Cardiac ventricle fibroblast (primary cell): ENCODE measurements at places on chromosomes 4 and X. TPM values are rescaled to one million over a fixed set of nuclear protein-coding genes. Genes with fewer than 3 reads are reported as not detected.

The TCEAL8 gene
- 97.5 and 101 TPM in 2 replicates for total RNA-seq

The ZXDA gene
- total RNA-seq = 6.2 and 6.8 TPM in 2 replicates

The SLC16A2 gene
- 17.5 and 17.6 TPM in 2 replicates for total RNA-seq

The CNKSR2 gene
- not detected in 2 replicates for total RNA-seq

The RBMX gene
- 134 and 150 TPM in 2 replicates for total RNA-seq

The CSAG1 gene
- total RNA-seq = not detected in 2 replicates

The IL9R gene
- total RNA-seq = not detected in 2 replicates

The ZDHHC15 gene
- 0.06 and 0.10 TPM in 2 replicates for total RNA-seq

The ATP1B4 gene
- total RNA-seq = not detected in 2 replicates

The ENPP6 gene
- total RNA-seq = not detected in 2 replicates

The PASD1 gene
- total RNA-seq = not detected in 2 replicates

The ADH1B gene
- total RNA-seq = 632 and 682 TPM in 2 replicates

The CRMP1 gene
- total RNA-seq = 0.06 TPM in 1 of 2 replicates, not detected in the other

The GSTCD gene
- 2.9 and 3.6 TPM in 2 replicates for total RNA-seq

The ANOS1 gene
- 4.4 and 5.6 TPM in 2 replicates for total RNA-seq

The TLR3 gene
- total RNA-seq = 8.4 and 9.8 TPM in 2 replicates

The KIT gene
- 2.1 and 2.6 TPM in 2 replicates for total RNA-seq

The DCHS2 gene
- not detected in 2 replicates for total RNA-seq

The IQCM gene
- total RNA-seq = not detected in 2 replicates

The NIPAL1 gene
- 0.20 TPM in 1 of 2 replicates, not detected in the other for total RNA-seq

The CCDC110 gene
- total RNA-seq = 0.81 and 0.98 TPM in 2 replicates

The SMPX gene
- not detected in 2 replicates for total RNA-seq

The ADAM29 gene
- total RNA-seq = not detected in 2 replicates

The EGFL6 gene
- not detected in 2 replicates for total RNA-seq

The OTC gene
- not detected in 2 replicates for total RNA-seq

The ETNPPL gene
- not detected in 2 replicates for total RNA-seq

The CCKAR gene
- not detected in 2 replicates for total RNA-seq

The RHOXF1 gene
- not detected in 2 replicates for total RNA-seq

The MAGEA8 gene
- total RNA-seq = not detected in 2 replicates

The AWAT1 gene
- not detected in 2 replicates for total RNA-seq

The COL4A6 gene
- total RNA-seq = 0.44 and 0.54 TPM in 2 replicates

The CRLF2 gene
- total RNA-seq = not detected in 2 replicates

The SSR4 gene
- 281 and 408 TPM in 2 replicates for total RNA-seq

The HSPA4L gene
- 1.4 and 2.9 TPM in 2 replicates for total RNA-seq

The TRIM75 gene
- total RNA-seq = not detected in 2 replicates

The TMSB15C gene
- 0.73 and 2.2 TPM in 2 replicates for total RNA-seq

The CC2D2A gene
- total RNA-seq = 18.6 and 34.0 TPM in 2 replicates

The C4orf36 gene
- total RNA-seq = not detected in 2 replicates

The PGAM4 gene
- total RNA-seq = not detected in 2 replicates

The HAUS7 gene
- total RNA-seq = 15.6 and 16.8 TPM in 2 replicates

The TMEM150C gene
- 3.2 and 4.2 TPM in 2 replicates for total RNA-seq

The AMBN gene
- total RNA-seq = not detected in 2 replicates
